ENCODE measurements at places on chromosomes 6 and 20.

DNA sequence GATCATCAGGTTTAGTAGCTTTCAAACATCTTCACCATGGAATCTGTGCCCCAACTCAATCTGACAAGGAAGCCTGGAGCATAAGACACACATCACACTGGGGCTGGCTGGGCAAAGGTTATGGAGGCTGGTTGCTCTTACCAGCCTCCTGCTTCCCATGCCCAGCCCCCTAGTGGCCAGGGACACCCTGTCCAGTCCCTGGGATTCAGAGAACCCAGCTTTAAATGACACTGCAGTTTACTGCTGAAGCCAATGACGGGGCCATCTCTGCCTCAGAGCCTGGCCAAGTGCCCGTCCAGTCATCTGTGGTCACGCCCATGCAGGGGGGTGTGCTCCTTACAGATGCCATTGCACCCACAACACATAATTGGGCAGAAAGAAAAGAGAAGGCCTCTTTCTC is 272.9 kb downstream of the SMOC2 start:
- DNase-seq, result peak; percentile 5

DNA sequence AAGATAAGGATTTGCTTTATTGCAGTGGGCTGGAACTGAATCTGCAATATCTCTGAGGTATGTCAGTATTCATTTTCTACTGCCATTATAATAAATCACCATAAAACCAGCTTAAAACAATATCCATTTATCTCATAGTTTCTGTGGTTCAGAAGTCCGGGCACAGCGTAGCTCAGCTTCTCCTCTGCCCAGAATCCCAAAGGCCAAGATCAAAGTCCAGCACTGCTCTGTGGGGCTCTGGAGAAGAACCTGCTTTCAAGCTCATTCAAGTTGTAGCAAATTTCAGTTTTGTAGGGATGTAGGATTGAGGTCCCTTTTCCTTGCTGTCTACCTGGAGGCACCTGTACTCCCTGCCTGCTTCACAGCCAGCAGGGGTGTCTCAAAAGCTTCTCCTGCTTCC is 339.9 kb upstream of the AGPAT4 start:
- DNase-seq, result no peak

DNA sequence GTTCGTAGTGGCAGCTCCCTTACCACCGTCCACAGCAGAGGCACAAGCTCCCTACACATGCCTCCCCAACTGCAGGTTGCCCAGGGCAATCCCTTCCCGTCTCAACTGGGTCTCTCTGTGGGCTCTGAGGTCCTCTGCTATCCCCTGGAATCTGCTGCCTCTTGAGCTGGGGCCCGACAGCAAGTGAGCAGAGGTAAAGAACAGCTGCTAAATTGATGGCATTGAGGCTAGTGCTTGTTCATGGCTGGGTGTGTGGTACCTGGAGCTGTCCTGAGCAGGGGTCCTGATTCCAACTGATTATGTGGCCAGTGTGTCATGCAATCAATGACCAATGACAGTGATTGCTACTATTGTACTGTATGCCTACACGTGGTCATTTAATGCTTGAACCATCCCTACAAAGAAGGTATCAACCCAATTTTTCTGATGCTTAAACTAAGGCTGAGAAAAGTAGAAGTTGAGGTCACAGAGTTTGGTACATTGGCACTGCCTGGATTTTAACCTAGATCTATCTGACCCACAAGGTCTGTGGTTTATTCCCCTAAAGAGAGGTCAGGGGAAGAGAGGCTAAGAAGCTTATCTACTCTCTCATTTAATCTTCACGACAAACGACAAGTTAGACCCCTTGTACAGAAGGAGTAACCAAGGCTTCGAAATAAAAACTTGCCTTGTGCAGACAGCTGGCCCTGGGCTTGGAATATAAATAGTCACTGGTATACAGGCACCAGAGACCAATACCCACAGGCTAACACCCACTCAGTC is 41.1 kb downstream of the HNF4A start:
- no peak for DNase-seq

- peak; percentile 43 for DNase-seq
Measured at GRCh38 chr20:63830841-63831588, at the start of gene ZBTB46. TSS of gene ZBTB46 (minus strand) at chr20:63831264. CDS start at chr20:63790757, 40,507 bp downstream.

DNA sequence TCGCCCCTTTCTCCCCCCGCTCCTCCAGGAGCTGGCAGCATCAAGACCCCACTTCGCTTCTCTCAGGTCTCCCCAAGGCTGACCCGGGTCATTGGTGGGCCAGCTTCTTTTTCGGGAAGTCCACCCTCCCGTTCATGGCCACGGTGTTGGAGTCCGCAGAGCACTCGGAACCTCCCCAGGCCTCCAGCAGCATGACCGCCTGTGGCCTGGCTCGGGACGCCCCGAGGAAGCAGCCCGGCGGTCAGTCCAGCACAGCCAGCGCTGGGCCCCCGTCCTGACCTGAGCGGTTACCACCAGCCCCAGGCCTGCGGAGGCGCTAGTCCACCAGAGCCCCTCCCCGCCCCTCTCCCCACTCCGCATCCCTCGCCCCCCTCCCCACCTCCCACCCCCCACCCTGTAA is 1.0 kb downstream of the PPDPF start:
- DNase-seq, result no peak

- no peak for DNase-seq
Measured at GRCh38 chr6:20448828-20449227, 47.1 kb downstream of the E2F3 start.

DNA sequence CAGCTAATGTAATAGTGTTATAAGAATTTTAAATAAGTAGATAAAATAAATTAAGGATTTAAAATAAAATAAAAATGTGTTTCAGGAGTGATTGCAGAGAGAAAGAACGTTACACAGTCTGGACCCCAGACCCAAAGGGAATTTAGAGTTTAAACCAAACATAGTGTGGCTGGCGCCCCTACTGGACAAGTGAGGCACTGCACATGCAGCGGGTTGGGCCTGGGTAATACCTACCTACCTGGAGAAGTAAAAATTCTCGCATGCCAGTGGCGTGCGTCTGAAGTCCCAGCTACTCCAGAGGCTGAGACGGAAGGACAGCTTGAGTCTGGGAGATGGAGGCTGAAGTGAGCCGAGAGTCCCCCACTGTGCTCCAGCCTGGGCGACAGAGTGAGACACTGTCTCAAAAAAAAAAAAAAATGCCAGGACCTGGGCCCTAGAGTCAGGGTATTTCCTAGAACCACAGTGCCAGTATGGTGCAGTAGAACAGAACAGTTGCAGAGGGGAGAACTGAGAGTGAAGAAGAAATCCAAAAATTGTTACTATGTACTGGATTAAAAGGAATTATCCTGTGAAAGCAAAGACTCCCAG is 71.4 kb upstream of the TCF21 start:
- DNase-seq, result peak; percentile 61

- no peak for DNase-seq
Measured at GRCh38 chr20:21681234-21681921, 24.1 kb upstream of the PAX1 start.

DNA sequence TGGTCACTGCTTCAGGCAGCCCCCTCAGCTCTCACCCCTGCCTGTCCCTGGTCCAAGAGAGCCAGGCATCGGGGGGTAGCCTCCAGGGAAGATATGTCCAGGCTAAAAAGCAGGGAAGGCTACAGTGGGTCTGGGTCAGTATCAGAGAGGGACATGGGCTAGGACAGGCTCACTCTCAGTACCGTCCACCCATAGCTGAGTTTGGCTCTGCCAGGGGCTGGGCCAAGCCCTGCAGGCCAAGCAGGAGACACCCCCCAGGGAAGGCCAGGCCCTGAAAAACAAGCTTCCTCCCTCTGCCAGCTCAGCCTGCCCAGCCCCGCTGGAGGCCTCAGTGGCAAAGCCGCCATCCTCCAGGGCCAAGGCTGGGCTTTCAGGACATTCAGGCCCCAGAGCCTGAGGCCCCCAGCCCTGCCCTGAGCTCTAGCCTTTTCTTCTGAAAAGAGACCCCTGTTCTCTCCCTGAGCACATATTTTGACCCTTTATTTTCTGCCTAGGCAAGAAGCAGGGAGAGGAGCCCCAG is 28.6 kb upstream of the TGM2 start:
- no peak for DNase-seq

DNA sequence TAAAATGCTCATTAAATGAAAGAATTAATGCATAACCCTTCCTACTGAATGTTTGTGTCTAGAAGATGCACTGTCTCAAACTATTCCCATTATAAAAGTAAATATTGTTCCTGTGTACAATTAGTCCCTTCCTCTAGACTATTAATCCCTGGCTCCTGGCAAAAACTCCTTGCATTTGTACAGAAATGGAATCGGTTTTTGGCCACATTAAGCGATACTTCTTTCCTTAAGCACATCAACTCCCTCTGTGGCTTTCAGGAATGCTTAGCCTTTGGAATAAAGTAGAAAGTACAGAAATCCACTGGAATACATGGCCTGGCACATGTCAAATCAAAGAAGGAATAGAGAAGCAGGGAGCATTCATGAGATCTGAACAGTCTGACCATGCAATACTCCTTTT is 179.8 kb downstream of the GMPR start:
- DNase-seq, result no peak

GRCh38 chr6:160398674-160399271 is 50.6 kb downstream of the SLC22A3 start:
- DNase-seq, result no peak

DNA sequence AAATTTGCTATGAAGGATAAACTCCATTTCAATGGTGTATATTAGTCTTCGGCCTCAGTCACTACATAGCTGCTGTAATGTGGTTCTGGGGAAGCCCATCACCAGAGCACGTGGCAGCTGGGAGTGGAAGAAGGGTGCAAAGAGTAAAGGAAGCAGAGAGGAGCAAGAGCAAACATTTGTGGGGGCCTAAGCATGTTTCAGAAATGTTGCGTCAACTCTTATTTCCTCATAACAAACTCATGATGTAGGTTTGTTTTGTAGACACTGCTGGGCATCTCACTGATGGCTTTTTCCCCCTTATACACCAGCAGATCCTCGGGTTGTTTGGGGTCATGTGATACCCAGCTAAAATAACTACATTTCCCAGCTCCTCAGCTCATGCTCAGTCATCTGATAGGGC is 37.3 kb downstream of the DOK5 start:
- DNase-seq, result no peak

DNA sequence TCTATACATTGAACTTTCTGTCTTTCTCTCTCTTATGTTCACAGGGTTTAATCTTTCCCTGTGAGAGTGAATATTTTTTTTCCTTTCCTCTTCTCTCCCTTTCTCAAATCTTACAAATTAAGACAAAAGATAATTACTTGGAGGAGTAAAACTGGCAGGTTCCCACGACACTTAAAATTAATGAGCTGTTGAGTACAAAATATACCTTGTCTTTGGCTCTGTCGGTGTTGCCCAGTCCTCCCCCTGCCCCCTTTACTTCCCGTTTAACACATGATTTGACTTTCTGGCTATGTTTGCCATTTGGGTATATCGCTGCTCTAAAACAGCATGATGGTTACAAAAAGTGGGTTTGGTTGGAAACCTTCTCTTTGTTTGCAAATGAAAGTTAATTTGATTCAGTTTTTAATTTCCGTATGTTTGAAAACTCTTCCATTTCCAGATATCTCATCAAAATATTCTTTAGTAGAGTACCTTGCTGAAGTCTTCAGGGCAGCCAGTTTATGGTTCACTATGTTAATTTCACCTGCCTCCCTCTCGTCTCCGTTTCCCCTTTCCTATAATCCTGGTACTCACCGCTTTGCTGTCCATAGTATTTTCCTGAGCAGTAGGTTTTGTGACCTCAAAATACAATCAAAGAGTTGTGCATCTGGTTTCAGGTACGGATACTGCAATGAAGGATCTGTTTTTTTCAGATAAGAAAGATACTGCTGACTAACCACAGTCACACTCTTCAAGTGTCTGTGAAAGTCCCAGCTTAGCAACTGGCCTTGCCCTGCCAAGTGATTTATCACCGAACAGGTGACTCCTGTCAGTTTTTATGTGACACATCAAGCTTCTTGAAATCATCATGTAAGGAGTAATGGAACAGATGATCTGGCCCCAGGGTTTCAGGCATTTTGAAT is 181.2 kb downstream of the DTNBP1 start:
- DNase-seq, result peak; percentile 10

DNA sequence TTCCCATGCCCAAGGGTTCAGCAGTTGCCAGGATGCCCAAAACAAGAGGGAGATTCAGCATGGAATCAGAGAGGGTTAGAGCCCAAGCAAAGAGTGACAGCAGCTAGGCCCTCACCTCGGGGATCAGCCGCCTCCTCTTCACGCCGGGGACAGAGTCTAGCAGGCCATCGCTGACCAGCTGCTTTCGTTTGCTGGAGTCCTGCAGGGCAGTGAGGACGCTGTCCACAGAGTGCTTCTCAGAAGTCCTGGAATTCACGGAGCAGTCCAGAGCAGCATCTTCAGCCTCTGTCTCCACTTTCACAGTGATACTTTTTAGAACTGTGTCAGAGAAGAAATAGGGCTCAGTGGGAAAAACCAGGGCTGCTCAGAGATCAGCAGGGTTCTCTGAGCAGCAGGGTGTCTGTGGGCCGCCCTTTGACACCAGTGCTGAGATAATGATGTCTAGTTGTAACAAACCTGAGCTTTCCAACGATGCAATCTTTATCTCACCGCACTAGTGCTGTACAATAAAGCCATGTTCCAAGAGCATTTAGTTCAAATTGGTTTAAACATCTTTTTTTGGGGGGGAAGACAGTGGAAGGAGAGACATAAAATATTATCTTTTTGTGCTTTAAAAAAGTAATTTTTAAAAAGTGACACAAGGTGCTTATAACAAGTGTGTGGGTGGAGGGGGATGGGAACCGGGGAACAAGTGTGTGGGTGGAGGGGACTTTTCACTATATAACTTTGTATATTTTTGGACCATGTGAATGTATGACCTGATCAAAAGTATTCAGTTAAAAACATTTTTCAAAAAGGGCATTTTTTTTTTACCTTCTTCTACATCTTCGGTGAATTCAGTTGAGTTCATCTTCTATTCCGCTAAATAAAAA is 16.6 kb downstream of the BEND3 start:
- no peak for DNase-seq

GRCh38 chr6:126618639-126619343 is 278.9 kb downstream of the CENPW start:
- DNase-seq, result no peak

GRCh38 chr6:35072698-35073055 is 68.5 kb downstream of the TCP11 start:
- DNase-seq, result no peak

GRCh38 chr6:6681075-6681849 is 92.7 kb downstream of the LY86 start:
- DNase-seq, result no peak

- no peak for DNase-seq
Measured at GRCh38 chr6:29522227-29522626, 34.5 kb upstream of the MAS1L start.

GRCh38 chr6:11702089-11702488 is 76.5 kb downstream of the ADTRP start:
- no peak for DNase-seq

DNA sequence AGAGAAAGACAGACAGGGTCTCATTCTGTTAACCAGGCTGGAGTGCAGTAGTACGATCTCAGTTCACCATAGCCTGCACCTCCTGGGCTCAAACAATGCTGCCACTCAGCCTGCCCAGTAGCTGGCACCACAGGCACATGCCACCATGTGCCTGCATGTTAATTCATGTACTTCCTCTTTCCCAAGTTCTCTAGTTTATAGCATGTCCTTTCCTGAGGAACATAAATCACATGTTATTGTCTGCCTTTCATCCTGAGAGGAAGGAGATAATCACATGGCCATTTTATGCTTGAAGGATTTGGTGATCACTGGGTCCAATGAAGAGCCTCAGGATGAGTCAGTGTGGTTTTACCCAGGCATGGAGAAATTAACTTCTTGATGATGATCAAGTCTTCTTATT is 47.9 kb downstream of the COL11A2 start:
- no peak for DNase-seq

All from activated CD4-positive, alpha-beta T cell treated with anti-CD3 and anti-CD28 coated beads, Interleukin-2, amount 50 U/mL, for 48 hours (primary cell).